ENCODE measurements at places on chromosomes 13 and 19. TPM values are rescaled to one million over a fixed set of nuclear protein-coding genes. Genes with fewer than 3 reads are reported as not detected.

The ZNF493 gene
- 22.2 TPM for total RNA-seq

The GRK1 gene
- 0.11 TPM for total RNA-seq

The ZNF667 gene
- total RNA-seq, result 10.8 TPM

The LIG4 gene
- total RNA-seq, result 5.7 TPM

The LIPE gene
- total RNA-seq, result 11.5 TPM

The CACNA1A gene
- total RNA-seq, result 35.5 TPM

The POSTN gene
- 0.76 TPM for total RNA-seq

The IGFL3 gene
- not detected for total RNA-seq

The DENND1C gene
- 6.3 TPM for total RNA-seq

The IQCN gene
- total RNA-seq, result 0.61 TPM

The ZNF628 gene
- total RNA-seq, result 14.0 TPM

The MUC16 gene
- total RNA-seq, result 0.07 TPM

The ERF gene
- 65.4 TPM for total RNA-seq

The IFNL3 gene
- not detected for total RNA-seq

The C5AR2 gene
- total RNA-seq, result 0.14 TPM

The KASH5 gene
- total RNA-seq, result 0.14 TPM

The CCDC70 gene
- total RNA-seq, result not detected

The CERS4 gene
- 153 TPM for total RNA-seq

The ZNF536 gene
- total RNA-seq, result 0.37 TPM

Measured in WTC11 (cell line).